ENCODE measurements at places on chromosomes 1 and 21. TPM values are rescaled to one million over a fixed set of nuclear protein-coding genes. Genes with fewer than 3 reads are reported as not detected.
A peak's percentile ranks its signal among the peaks of the same experiment; 100 is the strongest.

DNA sequence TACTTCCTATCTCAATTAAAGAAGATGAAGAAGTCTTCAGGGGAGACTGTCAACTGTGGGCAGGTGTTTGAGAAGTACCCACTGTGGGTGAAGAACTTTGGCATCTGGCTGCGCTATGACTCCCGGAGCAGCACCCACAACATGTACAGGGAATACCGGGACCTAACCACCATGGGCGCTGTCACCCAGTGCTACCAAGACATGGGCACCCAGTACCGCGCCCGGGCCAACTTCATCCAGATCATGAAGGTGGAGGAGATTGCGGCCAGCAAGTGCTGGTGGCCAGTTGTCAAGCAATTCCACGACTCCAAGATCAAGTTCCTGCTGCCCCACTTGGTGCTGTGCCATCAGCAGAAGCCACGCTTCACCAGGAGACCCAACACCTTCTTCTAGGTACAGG is 15.5 kb upstream of the RNF19B start:
- H3K4me3 ChIP-seq = no peak overlapping the region
- DNase-seq = no peak
- H3K27me3 ChIP-seq = no peaks in the 10 kb centered on the region
- peaks cover 25% of the 10 kb centered on the region for H3K4me1 ChIP-seq
- no peaks in the 10 kb centered on the region for H3K36me3 ChIP-seq

- peaks cover 28% of the 10 kb centered on the region for H3K36me3 ChIP-seq
- H3K27ac ChIP-seq = no peak overlapping the region
Observed at GRCh38 chr1:230109895-230110667, 43.0 kb downstream of the GALNT2 start.

TMEM63A gene
- 20.6 TPM for total RNA-seq

DNA sequence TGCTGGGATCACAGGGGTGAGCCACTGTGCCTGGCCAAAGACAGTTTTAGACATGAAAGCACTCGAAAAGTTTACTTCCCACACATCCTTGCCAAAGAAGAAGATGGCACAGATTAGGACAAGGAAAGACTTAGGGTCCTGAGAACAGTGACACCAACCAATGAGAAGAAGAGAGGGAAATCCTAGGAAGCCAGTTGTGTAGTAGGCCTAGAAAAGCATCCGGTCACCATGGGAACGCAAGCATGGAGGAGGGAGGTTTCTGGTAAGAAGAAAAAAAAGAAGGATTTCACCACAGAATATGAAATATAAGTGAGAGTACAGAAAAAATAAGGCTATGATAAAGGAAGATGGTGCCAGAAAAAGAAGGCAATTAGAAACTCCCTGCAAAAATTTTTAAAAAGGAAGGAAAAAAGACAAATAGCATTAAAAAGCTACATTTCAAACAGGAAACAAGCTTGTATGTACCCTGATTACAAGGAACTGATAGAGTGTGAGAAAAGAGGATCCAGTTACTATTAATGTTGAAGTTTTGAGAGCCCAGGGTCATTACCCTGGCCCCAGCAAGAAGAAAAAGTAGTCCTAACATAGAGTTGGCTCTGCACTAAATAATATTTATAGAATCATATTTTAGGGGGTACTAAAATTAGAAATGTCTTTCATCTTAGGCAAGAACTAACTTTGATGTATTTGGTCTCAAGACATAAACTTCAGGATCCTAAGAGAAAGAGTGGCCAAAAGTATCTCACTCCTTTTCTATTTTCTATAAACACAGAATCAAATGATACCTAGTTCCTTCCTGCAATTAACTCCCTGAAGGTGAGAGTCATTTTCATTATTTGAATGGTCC is 16.1 kb downstream of the DIPK1A start:
- peaks cover 1% of the 10 kb centered on the region for H3K27me3 ChIP-seq
- DNase-seq = no peak
- no peak overlapping the region for H3K27ac ChIP-seq

- H3K4me1 ChIP-seq = peaks cover 60% of the 10 kb centered on the region
- no peak overlapping the region for H3K4me3 ChIP-seq
- no peaks in the 10 kb centered on the region for H3K36me3 ChIP-seq
Observed at GRCh38 chr1:147757015-147757990, 3.1 kb downstream of the GJA5 start.

PADI4 gene
- not detected for total RNA-seq

DNA sequence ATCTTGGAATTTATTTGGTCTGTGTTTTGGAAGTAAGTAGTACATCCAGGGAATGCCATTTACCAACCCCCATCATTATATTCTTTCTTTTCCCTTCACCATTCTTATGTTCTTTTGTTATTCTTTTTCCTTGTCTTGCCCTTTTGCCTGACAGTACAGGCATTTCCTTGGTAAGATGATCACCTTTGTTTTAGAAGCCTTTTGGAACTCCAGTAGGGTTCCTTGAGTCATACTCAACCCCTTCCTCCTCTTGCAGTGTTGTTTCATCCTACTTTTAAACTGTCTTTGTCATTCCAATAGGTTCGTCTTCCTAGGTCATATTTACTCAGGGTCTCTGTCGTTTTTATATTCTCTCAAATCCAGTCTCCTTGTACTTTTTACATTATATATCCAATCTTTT is 9.2 kb downstream of the MRPS21 start:
- H3K4me1 ChIP-seq = no peaks in the 10 kb centered on the region
- H3K27ac ChIP-seq = peak overlapping the region; percentile 12
- H3K36me3 ChIP-seq = peaks cover 33% of the 10 kb centered on the region
- DNase-seq = no peak
- peaks cover 1% of the 10 kb centered on the region for H3K27me3 ChIP-seq

ATAD3C gene
- not detected for total RNA-seq

GRCh38 chr21:43853851-43854772 is 10.9 kb upstream of the AGPAT3 start:
- no peaks in the 10 kb centered on the region for H3K36me3 ChIP-seq
- peaks cover 35% of the 10 kb centered on the region for H3K27me3 ChIP-seq
- no peaks in the 10 kb centered on the region for H3K4me1 ChIP-seq
- DNase-seq = no peak
- no peak overlapping the region for H3K27ac ChIP-seq

- DNase-seq = no peak
- H3K36me3 ChIP-seq = no peaks in the 10 kb centered on the region
- no peak overlapping the region for H3K4me3 ChIP-seq
- H3K4me1 ChIP-seq = no peaks in the 10 kb centered on the region
- H3K27me3 ChIP-seq = no peaks in the 10 kb centered on the region
- no peak overlapping the region for H3K27ac ChIP-seq
Observed at GRCh38 chr21:19899645-19900044, 1098.6 kb upstream of the NCAM2 start.

DNA sequence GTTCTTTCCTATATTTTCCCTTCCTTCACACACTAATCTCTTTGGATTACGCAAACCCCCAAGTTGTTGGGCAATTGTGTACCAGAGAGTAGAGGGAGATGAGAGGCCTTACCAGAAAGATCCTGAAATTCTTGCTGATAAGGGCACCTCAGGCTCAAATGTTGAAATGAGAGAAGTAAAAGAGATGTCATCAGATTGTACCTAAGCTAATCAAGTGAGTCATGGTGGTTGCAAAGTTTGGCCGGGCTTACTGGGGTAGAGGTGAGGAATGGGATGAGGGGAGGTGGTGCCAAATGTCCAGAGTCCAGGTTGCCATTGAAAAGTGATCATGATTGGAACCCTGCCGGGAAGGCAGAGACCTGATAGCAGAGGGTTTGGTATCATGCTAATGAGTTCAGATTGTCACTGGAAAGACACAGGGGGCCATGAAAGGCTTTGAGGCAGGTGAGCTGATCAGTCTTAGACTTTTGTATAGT is 43.1 kb downstream of the OPTC start:
- peaks cover 62% of the 10 kb centered on the region for H3K4me1 ChIP-seq
- H3K36me3 ChIP-seq = no peaks in the 10 kb centered on the region
- H3K27ac ChIP-seq = peak overlapping the region; percentile 79
- peak overlapping the region; percentile 54 for H3K4me3 ChIP-seq
- DNase-seq = peak; percentile 59

AMY2A gene
- not detected for total RNA-seq

FABP3 gene
- 2.2 TPM for total RNA-seq

MIXL1 gene
- not detected for total RNA-seq

OR2M3 gene
- not detected for total RNA-seq

GRCh38 chr1:115191691-115192090 is 102.4 kb upstream of the TSPAN2 start:
- no peak overlapping the region for H3K4me3 ChIP-seq
- H3K4me1 ChIP-seq = peaks cover 82% of the 10 kb centered on the region
- peak overlapping the region; percentile 93 for H3K27ac ChIP-seq
- DNase-seq = no peak
- peaks cover 28% of the 10 kb centered on the region for H3K36me3 ChIP-seq
- H3K27me3 ChIP-seq = no peaks in the 10 kb centered on the region

- DNase-seq = peak; percentile 98
- H3K4me1 ChIP-seq = peaks cover 52% of the 10 kb centered on the region
- H3K27me3 ChIP-seq = no peaks in the 10 kb centered on the region
Observed at GRCh38 chr1:21022279-21023040, 154.2 kb downstream of the EIF4G3 start.

GRCh38 chr21:19608101-19608621 is 1204.6 kb upstream of the TMPRSS15 start:
- H3K4me1 ChIP-seq = no peaks in the 10 kb centered on the region
- no peak for DNase-seq
- no peak overlapping the region for H3K27ac ChIP-seq
- H3K36me3 ChIP-seq = no peaks in the 10 kb centered on the region
- H3K27me3 ChIP-seq = no peaks in the 10 kb centered on the region

- no peaks in the 10 kb centered on the region for H3K36me3 ChIP-seq
- H3K27me3 ChIP-seq = no peaks in the 10 kb centered on the region
- no peak overlapping the region for H3K4me3 ChIP-seq
- no peak overlapping the region for H3K27ac ChIP-seq
- H3K4me1 ChIP-seq = no peaks in the 10 kb centered on the region
Observed at GRCh38 chr1:72462186-72462905, 180.0 kb upstream of the NEGR1 start.

TSPAN1 gene
- 1.9 TPM for total RNA-seq

TMEM59 gene
- 428 TPM for total RNA-seq

GRCh38 chr21:33110340-33110715 is 40.4 kb downstream of the OLIG1 start:
- H3K27me3 ChIP-seq = peaks cover 81% of the 10 kb centered on the region
- DNase-seq = no peak
- H3K36me3 ChIP-seq = no peaks in the 10 kb centered on the region
- no peaks in the 10 kb centered on the region for H3K4me1 ChIP-seq
- H3K4me3 ChIP-seq = no peak overlapping the region
- no peak overlapping the region for H3K27ac ChIP-seq

- H3K27ac ChIP-seq = no peak overlapping the region
- DNase-seq = no peak
- H3K4me3 ChIP-seq = no peak overlapping the region
- H3K36me3 ChIP-seq = peaks cover 35% of the 10 kb centered on the region
Observed at GRCh38 chr1:116540088-116540487, 30.7 kb downstream of the CD58 start.

All from HFFc6 (cell line).